Kidney (tissue), 22 donors: ENCODE measurements at places on chromosomes 16 and 17. TPM values are rescaled to one million over a fixed set of nuclear protein-coding genes. Genes with fewer than 3 reads are reported as not detected.

The MMP15 gene
- 31.4 TPM for total RNA-seq

The NOG gene
- total RNA-seq = 0.98 TPM

The ARL5C gene
- total RNA-seq = not detected

The UBB gene
- total RNA-seq = 1,214 TPM

The MT1M gene
- total RNA-seq = 27.9 TPM

The CHST4 gene
- not detected for total RNA-seq

The RPRML gene
- not detected for total RNA-seq

The STH gene
- not detected for total RNA-seq

The CALB2 gene
- 1.4 TPM for total RNA-seq

The SBK1 gene
- 2.5 TPM for total RNA-seq

The MYH11 gene
- 175 TPM for total RNA-seq

DNA sequence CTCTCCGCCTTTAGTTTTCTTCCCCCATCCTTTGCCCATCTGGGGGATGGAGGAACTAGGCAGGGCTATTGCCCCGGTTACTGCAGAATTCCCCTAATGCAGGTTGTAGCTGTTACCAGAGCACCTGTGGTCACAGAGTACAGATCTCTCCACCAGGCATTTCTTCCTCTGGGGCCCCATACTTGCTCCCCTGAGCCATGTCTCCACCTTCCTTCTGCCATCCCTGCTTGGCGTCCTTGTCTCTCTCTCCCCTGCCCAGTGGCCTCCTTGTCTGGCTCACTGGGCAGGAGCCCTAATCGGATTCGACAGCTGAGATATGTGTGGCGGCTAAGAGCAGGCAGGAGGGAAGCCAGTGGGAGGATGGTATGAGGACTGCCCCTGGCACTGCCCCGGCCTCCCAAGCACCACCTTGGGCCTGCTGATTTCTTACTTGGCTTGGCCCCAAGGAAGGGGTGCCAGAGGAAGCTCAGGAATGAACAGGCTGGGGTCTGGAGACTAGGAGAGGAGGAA is 2.0 kb downstream of the RARA start:
- DNase-seq = no peak

GRCh38 chr17:60332574-60332973 is 59.4 kb downstream of the USP32 start:
- DNase-seq = no peak

- DNase-seq = no peak
Observed at GRCh38 chr16:89921131-89921701, 1.9 kb upstream of the TUBB3 start.

GRCh38 chr17:82400830-82401229 is 17.3 kb upstream of the HEXD start:
- DNase-seq = no peak

- DNase-seq = no peak
Observed at GRCh38 chr16:50293994-50294855, 27.9 kb downstream of the ADCY7 start.

- no peak for DNase-seq
Observed at GRCh38 chr17:43176119-43176570, 5.1 kb downstream of the NBR1 start.

DNA sequence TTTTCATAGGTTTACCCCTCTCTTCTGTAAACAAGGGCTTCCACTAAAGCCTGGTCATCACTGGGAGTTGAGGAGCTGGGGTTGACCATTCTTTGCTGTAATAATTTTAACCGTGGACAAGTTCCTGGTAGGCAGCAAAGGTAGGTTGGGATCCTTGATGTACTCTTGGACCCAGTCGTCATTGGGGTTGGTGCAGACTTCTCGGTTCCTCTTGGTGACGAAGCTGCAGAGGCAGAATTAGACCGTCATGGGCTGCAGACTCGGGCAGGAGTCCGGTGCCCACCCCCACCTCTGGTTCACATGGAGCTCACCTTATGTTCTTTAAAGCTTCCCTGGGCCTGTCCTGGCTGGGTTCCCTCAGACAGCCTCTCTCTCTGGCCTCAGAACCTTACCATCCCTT is 3.8 kb downstream of the CCL16 start:
- DNase-seq = no peak

DNA sequence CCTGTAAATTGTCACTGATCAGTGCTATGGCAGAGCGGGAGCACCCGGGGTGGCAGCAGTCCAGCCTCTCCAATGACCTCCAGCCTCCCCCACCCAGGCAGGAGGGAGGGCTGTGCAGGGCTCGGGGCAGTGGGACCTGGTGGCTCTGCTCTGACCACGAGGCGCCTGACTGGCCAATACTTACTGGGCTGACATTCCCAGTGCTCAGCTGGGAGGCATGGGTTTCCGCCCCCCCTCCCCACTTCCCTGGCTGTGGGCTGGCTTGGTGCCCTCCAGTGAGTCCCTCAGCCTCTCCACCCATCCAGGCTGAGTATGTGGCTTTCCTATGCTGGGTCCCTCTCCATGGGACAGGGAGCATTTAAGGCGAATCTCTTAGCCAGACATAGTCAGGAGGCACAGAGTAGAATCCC is 2.7 kb downstream of the SOCS3 start:
- no peak for DNase-seq

DNA sequence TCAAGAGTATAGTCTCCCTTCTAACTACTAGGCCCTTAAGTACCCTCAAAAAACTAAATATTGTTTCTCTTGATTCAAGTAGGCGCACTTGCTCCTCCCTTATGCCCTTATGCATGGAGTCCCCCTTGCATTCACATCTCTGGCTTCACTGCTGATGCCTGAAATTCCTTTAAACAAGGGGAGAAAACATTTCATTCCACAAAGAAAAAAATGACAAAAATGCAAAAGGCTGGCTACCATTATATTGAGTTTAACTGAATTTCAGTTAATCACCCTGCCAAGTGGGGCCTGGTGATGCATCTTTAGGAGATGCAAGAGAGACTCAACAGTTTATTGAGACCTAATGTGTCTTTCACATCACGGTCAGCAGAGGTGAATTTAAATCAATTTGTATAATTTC is 35.6 kb downstream of the CRLF3 start:
- no peak for DNase-seq

DNA sequence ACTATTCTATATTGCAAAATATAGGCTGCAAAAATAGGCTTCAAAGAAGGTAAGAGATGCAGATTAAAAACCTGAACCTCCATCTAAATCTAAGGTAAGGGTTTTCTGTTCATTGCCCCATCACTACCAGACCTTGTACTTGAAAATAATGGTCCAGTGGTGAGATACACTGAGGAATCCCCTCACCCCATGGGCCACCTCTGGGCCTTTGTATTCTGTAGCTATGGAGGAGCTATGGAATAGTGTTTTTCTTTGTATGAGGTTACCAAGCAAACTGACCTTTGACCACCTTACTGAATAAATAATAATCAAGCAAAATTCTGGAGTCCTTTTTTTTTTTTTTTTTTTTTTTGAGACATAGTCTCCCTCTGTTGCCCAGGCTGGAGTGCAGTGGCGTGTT is 4.8 kb upstream of the UBE2Z start:
- no peak for DNase-seq

GRCh38 chr17:76905836-76906235 is 37.6 kb downstream of the MGAT5B start:
- peak; percentile 56 for DNase-seq

GRCh38 chr17:2707721-2708584 is 3.6 kb downstream of the CLUH start:
- DNase-seq = peak; percentile 31

- peak; percentile 51 for DNase-seq
Observed at GRCh38 chr17:75846692-75847613, 2.7 kb upstream of the UNC13D start.

GRCh38 chr16:29910819-29911675 is 10.8 kb downstream of the ASPHD1 start:
- DNase-seq = no peak

DNA sequence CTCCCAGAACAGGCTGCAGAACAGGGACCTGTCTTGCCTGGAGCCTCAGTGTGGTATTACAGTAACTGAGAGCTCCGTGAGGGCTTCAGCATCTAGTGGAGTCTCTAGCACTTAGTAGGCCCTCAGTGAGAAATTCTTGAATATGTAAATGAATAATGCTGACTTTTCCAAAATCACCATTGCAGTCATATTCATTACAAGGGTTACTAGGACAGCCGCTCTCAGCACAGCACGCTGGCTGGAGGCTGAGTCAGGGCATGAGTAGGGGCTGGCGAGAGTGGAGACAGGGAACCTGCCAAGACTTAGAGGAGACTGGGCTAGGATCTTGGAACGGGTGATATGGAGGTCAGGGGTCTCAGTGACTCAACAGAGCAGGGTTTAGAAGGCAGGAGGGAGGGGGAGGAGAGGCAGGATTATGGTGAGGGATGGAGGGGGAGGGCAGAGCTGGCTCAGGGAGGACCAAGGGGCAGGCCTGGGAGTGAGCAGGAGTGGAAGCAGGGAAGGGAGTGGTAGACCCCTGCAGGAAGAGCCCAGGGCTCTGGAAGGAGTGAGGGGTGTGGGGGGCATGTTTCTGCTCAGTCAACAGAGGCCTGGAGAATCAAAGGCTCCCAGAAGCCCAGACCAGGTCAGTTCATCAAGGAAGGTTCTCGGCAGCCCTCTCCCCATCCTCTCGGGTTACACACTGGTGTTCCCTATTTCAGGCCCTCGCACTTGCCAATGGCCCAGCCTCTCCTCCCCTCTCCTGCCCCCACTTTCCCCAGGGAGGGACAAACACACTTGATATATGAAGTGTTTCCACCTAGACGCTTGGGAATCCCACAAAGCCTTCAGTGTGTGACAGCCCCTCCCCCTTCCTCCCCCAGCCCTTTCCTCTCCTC is 42.3 kb downstream of the FZD2 start:
- DNase-seq = peak; percentile 89

- DNase-seq = no peak
Observed at GRCh38 chr16:85735225-85735635, 15.7 kb downstream of the C16orf74 start.

DNA sequence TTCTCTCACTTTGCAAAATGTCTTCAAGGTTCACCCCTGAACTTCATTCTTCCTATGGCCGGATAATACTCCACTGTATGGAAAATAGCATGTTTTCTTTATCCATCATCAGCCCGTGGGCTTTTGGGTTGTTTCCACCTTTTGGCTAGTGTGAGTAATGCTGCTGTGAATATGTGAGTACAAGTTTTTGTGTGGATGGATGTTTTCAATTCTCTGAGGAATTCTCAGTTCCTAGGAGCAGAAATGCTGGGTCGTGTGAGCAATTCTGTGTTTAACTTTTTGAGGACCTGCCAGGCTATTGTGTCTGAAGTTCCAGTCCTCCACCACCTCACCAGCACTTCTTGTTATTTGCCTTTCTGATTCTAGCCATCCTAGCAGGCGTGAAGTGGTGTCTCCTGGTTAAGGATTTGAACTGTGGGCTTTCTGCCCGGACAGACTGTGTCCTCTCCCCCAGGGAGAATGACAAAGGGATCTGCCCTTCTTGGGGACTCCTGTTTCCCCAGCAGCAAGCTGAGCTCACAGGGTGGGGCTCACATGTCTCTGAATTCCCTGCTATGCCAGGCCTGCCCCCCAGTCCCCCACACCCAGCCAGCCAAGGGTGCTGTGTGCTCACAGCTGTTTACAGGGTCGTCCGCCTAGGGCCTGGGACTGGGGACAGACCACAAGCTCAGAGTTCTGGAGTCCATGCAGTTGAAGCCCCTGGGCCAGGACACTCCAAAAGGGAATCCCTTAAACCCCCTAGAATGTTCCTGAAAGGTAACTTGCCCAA is 92.2 kb upstream of the CIBAR2 start:
- DNase-seq = no peak

GRCh38 chr16:28098171-28098958 is 34.9 kb upstream of the GSG1L start:
- DNase-seq = no peak

DNA sequence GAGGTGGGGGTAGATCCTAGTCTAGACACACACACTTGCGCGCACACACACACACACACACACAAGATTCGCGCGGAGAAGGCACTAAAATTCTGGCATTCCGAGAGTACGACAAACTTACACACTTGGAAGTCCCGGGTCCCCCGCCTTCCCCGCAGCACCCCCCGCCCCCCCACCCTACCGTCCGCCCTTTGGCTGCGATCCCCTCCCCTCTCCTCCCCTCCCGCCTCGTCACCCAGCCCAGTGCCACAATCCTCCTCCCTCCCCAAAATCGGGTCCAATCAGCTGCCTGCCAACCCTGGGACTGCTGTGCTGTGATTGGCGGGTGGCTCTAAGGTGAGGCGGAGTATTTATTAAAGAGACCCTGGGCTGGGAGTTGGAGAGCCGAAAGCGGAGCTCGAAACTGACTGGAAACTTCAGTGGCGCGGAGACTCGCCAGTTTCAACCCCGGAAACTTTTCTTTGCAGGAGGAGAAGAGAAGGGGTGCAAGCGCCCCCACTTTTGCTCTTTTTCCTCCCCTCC is at the start of gene SOX9:
Gene SOX9, plus strand, starts transcription at position 379 of the 522 bp plus-strand sequence. CDS start 372 bp downstream, outside the sequence.
- peak; percentile 96 for DNase-seq

DNA sequence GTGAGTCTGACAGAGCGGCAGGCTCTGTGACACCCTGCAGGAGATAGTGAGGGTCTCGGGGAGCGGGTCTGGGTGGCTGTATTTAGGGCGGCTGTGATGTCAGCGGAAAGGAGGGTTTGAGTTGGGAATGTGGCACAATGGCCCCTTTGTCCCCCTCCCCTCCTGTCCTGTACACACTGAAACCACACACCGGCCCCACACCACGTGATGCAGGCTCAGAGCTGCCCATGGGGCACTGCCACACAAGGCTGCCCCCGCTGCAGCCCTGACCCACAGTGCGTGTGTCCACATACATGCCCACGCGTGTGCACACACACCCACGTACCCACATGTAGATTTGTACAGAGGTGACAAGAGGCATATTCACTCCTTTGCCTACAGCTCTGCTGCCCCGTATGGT is 15.3 kb downstream of the SGCA start:
- DNase-seq = no peak

DNA sequence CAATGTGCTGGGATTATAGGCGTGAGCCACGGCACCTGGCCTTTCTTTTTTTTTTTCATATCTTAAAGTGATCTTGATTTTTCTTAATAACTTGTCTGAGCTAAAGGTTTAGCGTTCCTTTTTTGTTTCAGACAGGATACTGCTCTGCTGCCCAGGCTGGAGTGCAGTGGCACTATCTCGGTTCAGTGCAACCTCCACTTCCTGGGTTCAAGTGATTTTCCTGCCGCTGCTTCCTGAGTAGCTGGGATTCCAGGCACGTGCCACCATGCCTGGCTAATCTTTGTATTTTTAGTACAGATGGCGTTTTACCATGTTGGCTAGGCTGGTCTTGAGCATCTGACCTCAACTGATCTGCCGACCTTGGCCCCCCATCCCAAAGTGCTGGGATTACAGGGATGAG is 4.0 kb downstream of the RUSF1 start:
- peak; percentile 26 for DNase-seq

DNA sequence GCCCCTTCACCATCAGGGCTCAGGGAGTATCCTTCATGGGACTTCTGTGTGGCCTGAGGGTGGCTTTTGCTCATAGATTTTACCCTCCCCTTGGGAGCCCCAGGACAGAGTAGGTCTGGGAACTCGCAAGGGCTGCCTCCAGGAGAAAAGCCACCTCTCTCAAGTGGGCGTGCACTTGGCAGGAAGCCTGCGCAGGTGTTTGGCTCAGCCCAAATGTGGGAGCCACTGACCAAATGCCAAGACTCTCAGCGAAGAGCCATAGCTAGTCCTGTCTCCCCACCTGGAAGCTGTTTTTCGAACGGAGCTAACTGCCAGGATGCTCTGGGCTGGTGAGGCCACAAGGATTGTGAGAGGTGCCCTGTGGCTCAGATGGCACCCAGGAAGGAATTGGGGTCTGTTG is 2.0 kb upstream of the HSD17B2 start:
- no peak for DNase-seq

- DNase-seq = no peak
Observed at GRCh38 chr16:28136751-28137434, 73.4 kb upstream of the GSG1L start.
